ENCODE measurements at places on chromosomes 1 and 21.

DNA sequence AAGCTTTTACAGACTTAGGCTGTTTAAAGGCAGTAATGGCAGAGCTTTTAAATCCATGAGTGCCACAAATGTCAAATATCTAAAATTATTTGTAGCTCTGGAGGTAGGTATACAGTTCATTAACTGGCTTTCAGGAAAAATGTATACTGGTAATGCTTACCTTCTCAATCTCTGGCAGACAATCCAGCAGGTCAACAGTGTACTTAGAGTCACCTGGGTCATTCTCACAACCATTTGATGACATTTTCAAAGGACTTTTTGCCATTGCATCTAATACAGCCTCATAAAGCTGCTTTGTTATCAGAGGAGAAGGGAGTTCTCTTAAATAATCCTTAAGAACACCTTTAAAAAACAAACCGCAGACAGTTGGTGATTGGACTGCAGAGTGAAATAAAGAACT is 31.9 kb downstream of the SYDE2 start:
- DNase-seq = no peak

- DNase-seq = no peak
These were observed 92.6 kb upstream of the SERBP1 start for GRCh38 chr1:67522793-67523192.

DNA sequence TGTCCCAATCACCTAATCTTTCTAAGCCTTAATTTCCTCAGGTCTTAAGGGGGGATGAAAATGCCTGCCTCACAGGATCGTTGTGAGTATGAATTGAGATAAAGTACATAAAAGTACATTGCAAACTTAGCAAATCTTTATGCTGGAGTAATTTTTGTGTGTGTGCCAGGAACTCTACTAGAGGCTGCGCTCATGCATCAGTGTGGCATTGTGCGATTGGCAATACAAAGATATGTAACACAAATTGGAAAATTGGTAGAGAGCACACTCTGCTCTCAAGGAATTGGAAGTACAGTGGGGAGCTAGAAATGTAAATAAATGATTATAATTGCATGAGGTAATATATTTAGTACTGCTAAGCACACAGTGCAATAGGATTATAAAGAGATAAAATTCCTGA is 398.3 kb downstream of the DUSP10 start:
- DNase-seq = no peak

GRCh38 chr1:205144751-205145150 is 23.0 kb upstream of the RBBP5 start:
- DNase-seq = no peak
